ENCODE measurements at places on chromosomes 1 and 21.

DNA sequence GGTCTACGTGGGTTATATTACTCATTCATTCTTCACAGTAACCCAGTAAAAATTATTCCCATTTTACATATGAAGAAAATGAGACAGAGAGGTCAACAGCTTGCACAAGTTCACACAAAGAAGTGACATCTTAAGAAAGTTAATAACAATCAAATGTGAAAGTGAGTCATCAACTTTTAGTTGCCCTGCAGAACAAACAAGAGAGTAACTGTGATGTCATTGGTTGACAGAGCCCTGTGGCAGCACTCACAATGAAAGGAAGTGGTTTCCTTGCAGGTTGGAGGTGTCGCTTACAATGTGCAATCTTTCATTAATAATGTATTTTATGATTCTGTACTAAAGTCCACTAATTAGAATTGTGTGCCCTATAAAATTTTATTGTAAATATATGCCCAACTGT is 369.6 kb downstream of the RYR2 start:
- no peak for DNase-seq

DNA sequence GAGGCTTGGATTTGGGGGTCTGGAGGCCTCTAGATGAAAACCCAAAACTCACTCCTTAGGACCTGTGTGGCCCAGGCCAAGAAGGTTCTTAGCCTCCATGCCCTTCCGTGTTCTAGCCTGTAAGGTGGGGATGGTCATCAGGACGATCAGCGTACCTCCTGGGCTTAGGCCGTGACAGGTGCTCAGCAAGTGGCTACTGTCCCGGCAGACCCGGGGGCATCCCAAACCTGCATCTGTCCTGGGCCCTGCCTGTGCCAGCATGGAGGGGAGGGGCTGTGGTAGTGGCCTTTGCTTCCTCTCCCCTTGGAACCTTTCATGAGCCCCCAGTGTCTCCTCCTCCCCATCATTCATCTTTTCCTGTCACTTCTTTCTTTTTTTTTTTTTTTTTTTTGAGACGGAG is 22.7 kb upstream of the TRAPPC10 start:
- no peak for DNase-seq

DNA sequence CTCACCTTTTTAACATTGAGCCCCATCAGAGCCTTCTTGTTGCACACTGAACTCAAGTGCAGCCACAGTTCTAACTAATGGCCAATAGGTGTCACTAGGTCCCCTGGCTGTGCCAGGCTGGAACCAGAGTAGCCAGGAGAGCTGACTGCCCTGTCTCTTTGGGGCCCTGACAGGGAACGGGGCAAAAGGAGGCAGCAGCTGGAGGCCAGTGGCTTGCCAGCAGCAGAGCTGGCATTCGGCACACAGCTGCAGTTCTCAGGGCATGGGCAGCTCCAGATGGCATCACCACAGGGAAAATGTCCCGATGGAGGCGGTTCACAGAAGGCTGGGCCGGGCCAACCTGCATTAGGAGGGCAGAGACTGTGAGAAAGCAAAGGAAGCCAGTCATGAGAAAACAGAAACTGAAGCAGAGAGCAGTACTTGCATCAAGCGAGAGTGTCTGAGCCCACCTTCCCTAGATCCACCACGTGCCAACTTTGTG is 188.6 kb downstream of the FCRL5 start:
- DNase-seq, result peak; percentile 39

DNA sequence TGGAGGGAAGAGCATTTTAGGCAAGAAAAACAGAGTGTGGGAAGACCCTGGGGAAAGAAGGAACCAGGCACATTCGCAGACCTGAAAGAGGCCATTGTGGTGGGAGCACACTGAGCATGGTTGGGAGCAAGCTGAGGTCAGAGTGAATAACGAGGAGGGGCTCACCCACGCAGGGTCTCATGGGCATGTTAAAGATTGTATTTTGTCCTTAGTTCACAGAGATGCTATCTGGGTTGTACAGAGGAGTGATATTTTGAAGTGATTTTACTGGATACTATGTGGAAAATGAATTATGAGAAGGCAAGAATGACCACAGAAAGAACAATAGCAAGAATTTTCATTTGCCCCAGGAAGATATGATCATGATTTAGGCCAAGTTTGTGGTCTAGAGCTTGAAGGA is 578.3 kb upstream of the NR5A2 start:
- DNase-seq, result no peak

DNA sequence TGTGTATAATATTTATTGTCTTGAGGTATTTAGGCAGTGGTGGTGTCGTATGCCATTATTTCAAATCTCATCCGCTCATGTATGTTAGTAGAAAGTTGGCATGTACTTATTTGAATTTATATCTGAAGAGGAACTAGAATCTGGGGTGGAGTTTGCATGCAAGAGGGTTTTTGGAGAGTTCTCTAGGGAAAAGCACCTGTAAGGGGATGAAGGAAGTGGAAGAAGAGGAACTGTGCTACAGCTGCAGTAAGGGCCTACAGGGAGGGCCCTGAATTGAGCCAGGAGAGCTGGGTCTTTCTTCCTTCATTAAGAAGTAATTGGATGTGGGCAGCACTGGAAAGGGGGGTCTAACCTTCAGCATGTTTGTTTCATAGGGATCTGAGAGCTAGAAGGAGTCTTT is 197.2 kb downstream of the HMCN1 start:
- DNase-seq, result no peak

GRCh38 chr1:19130468-19130867 is 79.6 kb downstream of the UBR4 start:
- no peak for DNase-seq

GRCh38 chr1:23132033-23132432 is 36.6 kb downstream of the LUZP1 start:
- no peak for DNase-seq

GRCh38 chr1:161171696-161172095 is 5.5 kb downstream of the PPOX start:
- no peak for DNase-seq

- no peak for DNase-seq
These were observed 1264.3 kb upstream of the ADGRL2 start for GRCh38 chr1:80536461-80536860.

DNA sequence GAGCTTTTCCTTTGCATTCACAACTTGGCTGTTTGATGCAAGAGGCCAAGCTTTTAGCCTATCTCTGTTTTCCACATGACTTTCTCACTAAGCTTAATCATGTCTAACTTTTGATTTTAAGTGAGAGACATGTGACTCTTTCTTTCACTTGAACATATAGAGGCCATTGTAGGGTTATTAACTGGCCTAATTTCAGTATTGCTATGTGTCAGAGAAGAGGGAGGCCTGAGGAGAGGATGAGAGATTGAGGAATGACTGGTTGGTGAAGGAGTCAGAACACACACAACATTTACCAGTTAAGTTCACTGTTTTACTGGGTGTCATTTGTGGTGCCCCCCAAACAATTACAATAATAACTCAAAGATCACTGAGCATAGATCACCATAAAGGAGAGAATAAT is 193.5 kb downstream of the CYYR1 start:
- no peak for DNase-seq

GRCh38 chr1:223815020-223815853 is 30.5 kb downstream of the TP53BP2 start:
- DNase-seq, result no peak

DNA sequence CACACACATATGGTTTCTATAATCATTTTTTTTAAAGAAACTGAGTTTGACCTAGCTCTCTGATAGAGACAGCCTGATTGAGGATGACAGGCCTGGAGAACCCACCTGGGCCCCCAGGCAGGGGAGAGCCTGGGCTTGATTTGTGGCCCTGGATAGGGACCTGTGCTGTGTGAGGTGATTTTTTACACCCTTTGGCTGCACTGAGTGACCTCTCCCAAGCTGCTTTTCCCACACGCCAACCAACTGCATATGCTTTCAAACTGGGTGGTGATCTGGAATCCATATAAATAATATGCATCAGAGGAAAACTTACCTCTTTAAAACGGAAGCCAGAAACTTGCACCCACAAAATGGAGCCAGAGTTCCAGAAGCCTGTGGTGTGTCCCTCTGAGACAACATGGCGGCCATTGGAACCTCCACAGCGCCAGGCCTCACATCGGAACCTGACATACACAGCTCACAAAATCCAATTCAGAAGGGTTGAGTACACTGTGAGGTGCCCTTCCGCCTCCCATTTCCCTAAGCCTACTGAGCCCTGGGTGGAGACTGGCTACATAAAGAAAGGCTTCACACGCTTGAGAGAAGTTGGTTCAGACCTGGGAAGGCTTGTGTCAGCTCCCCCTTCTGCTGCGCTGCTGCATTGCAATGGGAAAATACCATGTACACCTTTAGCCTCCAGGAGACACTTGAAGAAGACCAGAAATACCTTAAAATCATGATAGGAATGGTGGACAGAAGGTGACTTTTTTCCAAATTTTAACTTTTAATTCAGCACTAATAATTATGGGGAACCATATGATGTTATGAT is 160.7 kb downstream of the HHIPL2 start:
- DNase-seq, result no peak

GRCh38 chr1:107648071-107648470 is 316.9 kb downstream of the VAV3 start:
- DNase-seq, result no peak

DNA sequence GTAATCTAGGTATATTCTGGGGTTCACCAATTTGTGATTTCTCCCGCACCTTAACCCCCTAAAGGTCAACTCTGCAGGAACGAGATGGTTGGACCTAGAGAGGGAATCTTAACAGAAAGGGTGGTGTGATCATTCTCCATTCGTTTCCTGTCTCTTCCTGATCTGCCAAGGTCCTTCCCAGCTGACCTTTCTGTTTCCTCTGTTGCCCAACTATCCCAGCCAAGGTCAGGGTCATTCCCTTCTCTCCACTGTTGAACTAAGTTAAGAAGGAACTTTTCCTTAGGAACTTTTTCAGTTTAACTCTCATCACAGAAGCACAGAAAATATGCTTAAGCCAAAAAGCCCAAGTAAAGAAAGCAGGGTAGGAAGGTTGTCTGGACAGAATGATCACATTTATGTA is 49.3 kb downstream of the KAZN start:
- no peak for DNase-seq
